ENCODE measurements at places on chromosomes 12 and 14. TPM values are rescaled to one million over a fixed set of nuclear protein-coding genes. Genes with fewer than 3 reads are reported as not detected.

DNA sequence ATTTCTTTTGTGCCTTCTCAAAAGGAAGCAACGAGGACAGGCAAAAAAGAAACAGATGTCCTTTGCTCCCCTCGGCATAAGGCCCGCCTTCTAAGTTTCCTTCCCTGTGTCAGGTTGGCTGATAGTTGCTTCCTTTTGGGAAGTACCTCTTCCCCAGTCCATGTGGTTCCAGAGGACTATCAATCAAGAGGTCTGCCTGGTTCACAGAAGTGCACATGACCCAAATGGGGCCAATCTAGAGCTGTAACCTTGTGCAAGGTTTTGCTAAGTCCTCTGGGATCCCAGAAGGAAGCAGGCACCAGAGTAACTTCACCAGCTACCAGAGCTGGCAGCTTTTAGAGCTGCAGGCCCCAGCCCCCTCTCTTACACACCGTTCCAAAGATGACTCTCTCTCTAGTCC is 42.6 kb downstream of the TMEM63C start:
- DNase-seq = no peak

The PLD4 gene
- total RNA-seq = 3.9 TPM

The AKAP6 gene
- total RNA-seq = 223 TPM

The NAB2 gene
- total RNA-seq = 15.2 TPM

GRCh38 chr12:110335481-110336045 is 54.5 kb downstream of the ATP2A2 start:
- DNase-seq = no peak

GRCh38 chr12:79364197-79364596 is 326.6 kb downstream of the PAWR start:
- no peak for DNase-seq

GRCh38 chr12:80966001-80966400 is 28.3 kb upstream of the LIN7A start:
- no peak for DNase-seq

The TMEM119 gene
- total RNA-seq = 1.1 TPM

- no peak for DNase-seq
These were observed 6.4 kb downstream of the ACTN1 start for GRCh38 chr14:68972507-68973218.

The ADGRD1 gene
- 4.3 TPM for total RNA-seq

The BCL2L14 gene
- not detected for total RNA-seq

The YY1 gene
- total RNA-seq = 41.0 TPM

GRCh38 chr12:130593056-130593455 is 123.0 kb downstream of the RIMBP2 start:
- DNase-seq = no peak

DNA sequence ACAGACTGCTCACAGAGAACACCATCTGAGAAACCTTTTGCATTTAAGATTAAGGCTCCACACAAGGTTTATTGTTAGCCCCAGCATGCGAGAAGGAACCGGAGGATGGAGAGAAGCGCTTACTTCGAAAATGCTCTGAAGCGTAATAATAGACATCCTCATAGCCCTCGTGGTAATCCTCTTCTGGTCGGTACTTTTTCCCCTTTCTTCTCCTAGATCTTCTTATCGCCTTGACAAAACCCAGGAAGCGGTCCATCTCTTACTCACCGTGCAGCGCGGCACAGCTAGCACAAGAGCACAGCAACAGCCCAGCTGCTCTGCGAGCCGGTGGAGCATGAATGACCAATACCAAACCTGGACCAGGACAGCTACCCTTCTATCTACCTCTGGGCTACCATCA is 125.1 kb upstream of the GRIP1 start:
- DNase-seq = no peak

The EPYC gene
- total RNA-seq = not detected

The VASH1 gene
- total RNA-seq = 35.5 TPM

- DNase-seq = peak; percentile 57
These were observed 24.6 kb upstream of the UBC start for GRCh38 chr12:124939079-124939420.

The AP1G2 gene
- total RNA-seq = 27.5 TPM

- no peak for DNase-seq
These were observed 100.4 kb upstream of the FGD4 start for GRCh38 chr12:32298917-32299316.

GRCh38 chr12:87924149-87924548 is 105.1 kb downstream of the C12orf50 start:
- DNase-seq = no peak

GRCh38 chr12:188910-189621 is 24.9 kb downstream of the SLC6A12 start:
- peak; percentile 89 for DNase-seq

The TDP1 gene
- 30.3 TPM for total RNA-seq

- DNase-seq = no peak
These were observed 6.4 kb downstream of the GUCY2C start for GRCh38 chr12:14689996-14690395.

DNA sequence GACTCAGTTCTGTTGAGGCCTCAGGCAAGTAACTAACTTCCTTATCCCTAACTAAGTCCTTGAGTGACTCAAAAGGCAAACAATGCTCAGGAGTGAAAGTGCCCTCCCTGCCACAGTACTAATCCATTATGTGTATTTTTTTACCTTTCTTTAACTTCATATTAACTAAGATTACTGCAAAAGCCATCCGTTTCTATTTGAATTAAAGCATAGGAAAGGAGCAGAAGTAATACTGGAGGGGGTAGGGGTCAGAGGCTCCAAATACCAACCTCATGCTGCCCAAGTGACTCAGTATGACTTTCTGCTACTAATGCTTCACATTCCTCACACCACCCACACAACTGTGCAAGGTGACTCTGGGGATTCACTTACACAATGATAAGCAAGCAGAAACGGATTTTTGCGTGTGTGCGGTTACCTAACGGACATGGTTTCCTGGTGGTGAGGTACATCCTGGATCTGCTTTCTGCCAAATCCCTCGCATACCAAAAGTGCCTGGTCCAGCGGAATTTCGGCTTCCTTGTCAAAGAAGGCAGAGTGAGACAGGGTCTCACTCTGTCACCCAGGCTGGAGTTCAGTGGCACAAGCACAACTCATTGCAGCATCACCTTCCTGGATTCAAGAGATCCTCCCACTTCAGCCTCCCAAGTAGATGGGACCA is 25.1 kb downstream of the MOK start:
- no peak for DNase-seq

- no peak for DNase-seq
These were observed 17.7 kb downstream of the ETV6 start for GRCh38 chr12:11667171-11667570.

- DNase-seq = no peak
These were observed 94.1 kb downstream of the PLCZ1 start for GRCh38 chr12:18643681-18644080.

The CLECL1 gene
- total RNA-seq = not detected

- DNase-seq = no peak
These were observed 509 bp downstream of the PLEKHG6 start for GRCh38 chr12:6310771-6311610.

DNA sequence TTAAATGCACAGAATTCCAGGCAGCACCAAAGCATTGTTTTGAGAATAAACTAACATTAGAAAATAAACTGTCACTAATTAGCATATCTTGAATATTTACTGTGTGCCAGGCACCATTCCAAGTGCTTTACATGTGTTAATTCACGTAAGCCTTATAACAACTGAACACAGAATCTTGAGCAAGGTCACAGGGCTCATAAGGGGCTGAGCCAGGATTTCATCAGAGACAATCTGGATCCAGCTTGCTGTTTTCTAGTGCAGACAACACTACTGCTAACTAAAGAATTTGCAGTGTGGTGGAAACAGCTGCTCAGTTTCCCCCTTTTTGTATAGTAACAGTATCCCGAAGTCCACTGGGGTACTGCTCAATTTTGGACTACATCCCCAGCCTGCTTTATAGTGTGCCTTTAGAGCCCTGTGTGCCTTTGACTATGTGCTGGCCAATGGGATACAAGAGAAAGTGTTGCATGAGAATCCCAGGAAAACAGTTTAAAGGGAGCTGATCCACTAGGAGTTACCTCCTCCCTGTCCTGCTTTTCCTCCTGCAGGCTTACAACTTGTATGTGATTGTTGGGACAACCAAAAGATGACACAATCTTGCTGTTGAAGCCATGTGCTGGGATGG is 36.0 kb upstream of the RMST start:
- DNase-seq = no peak

DNA sequence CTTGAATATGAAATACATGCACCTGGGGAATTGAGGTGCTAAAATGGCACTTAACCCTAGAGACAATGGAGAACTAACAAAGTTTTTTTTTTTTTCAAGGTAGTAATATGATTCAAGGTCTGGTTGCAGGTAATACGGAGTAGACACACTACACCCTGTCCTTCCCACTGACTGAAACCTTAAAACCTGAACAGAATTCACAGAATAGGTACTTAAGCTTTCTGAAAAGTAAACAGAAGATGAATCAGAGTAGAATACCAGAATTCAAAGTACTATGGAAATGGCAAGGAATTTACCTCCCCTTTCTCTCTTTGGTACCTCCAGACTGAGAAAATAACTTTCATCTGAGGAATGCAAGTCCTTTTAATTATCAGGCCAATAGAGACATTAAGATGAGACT is 87.2 kb downstream of the PAPLN start:
- DNase-seq = no peak

GRCh38 chr12:32536000-32536345 is 136.6 kb downstream of the FGD4 start:
- DNase-seq = no peak

- no peak for DNase-seq
These were observed 1.2 kb downstream of the ITGA5 start for GRCh38 chr12:54417712-54418440.

- no peak for DNase-seq
These were observed 474.7 kb downstream of the NPAS3 start for GRCh38 chr14:33413381-33413780.

The SSPN gene
- 7.3 TPM for total RNA-seq

GRCh38 chr14:63663428-63664341 is 22.0 kb upstream of the WDR89 start:
- DNase-seq = no peak

Data from cerebellum (tissue), 4 donors.